NCI-H187 treated with DMSO at 0.1 percent for 48 hours (cell line): ENCODE measurements at places on chromosomes 5 and 9.

DNA sequence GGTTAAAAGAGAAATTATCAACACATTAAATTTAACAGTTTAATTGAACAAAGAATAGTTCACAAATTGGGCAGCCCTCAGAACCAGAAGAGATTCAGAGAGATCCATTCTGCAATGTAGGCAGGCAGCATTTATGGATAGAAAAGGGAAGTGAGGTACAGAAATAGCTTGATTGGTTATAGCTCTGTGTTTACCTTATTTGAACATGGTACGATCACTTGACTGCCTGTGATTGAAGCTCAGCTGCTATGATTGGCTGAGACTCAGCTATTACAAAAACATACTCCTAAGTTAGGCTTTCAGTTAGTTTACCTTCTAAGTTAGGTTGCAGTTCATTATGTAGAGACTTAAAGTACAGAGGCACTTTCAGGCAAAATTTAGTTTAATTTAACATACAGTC is 7.3 kb downstream of the CNTRL start:
- DNase-seq = no peak

DNA sequence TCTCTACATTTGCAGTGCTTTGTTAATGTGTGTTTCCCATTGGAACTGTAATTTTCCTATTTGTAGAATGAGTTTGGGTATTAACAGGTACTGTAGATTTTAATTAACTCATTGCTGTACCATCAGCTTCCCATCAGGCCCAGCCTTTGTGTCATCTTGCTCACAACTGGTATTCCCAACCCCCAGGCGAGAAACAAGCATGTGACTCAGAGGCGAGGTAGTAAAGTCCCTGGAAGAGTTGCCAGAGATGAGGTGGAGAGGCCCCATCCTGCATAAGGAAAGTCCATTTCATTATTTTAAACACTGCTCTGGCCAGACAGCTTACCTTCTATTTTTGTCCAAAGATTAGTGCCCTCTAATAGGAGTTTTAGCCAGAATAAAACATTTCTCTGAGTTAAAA is 29.9 kb downstream of the ADCY2 start:
- no peak for DNase-seq

GRCh38 chr5:35545190-35545589 is 72.5 kb upstream of the SPEF2 start:
- no peak for DNase-seq

DNA sequence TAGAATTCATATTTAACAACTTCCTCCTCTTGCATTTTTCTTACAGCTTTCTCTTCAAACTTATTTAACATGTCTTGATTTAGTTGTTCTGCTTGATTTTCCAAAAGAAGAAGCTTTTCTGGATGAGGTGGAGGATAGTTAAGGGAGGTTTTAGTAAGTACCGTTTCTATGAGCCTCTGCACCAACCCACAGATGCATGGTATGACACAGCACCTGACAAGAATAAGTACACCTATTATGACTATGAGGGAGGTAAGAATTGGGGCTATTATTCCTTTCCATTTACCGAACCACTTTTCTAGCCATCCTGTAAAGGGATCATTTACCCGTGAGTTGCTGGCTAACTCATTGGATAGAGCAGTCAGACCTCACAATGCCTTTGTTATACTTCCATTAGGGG is 2.5 kb upstream of the HMGCS1 start:
- no peak for DNase-seq

- no peak for DNase-seq
These were observed 166.4 kb upstream of the OTULINL start for GRCh38 chr5:14415024-14415697.

DNA sequence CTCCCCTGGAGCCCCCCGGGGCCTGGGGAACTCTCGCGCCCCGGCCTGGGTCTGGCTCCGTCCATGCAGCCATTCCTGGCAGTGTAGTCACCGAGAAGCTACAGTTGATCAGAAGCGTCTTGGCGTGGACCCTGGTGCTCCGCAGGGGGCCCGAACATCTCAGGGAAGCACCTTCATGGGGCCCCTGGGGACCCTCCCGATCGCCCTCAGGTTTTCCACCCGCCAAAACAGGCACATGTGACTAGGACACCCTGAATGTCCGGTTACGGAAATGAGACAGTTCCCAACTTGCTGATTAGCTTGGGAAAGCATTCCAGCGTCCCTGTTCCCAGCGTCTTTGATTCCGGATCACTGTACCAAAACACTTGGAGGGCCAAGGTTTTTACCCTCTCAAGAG is 472 bp downstream of the FBXO4 start:
- DNase-seq = no peak

DNA sequence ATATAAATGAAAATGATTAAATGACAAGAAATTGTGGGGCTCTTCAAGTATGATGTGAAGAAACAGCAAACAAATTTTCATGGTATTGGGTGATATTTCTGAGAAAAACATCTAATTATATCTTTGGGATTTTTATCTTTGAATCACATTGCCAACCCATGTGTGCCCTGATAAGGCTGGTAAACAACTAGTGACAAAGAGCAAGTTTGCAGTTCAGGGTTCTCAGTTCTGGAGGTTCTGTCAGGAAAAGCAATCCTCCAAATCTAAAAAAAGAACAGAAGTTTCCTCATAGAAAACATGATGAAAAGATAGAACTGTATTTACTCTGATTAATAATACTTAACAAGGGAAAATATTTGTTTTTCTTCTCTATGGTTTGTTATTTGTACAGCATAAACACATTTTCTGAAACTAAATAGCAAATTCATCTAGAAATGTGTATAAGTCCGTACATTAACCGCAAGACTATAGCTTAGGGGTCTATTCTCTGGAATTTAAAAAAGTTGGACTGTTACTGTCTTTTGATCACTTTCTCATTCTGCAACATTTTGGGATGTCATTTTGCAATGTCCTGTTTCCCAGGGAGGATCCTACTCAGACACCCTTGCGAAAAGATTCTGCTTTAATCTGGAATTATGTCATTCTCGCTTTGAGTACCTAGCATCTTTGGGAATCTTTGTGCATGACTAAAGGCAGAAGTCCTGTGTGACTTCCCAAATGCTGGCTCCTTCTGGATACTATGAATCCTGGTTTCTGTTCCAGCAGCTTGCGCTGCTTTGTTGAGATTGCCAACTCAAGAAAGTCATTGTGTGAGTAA is 308.5 kb downstream of the ADGRV1 start:
- no peak for DNase-seq
